ENCODE measurements at places on chromosomes 2 and 18.

GRCh38 chr2:10370390-10370789 lies 67.7 kb downstream of the HPCAL1 start:
- DNase-seq: no peak

- no peak for DNase-seq
Observed at GRCh38 chr2:225600444-225600843, 200.9 kb downstream of the NYAP2 start.

GRCh38 chr18:24214913-24215312 lies 76.1 kb downstream of the CABYR start:
- DNase-seq: no peak

- DNase-seq: peak; percentile 65
Observed at GRCh38 chr2:99611786-99612185, 122.0 kb upstream of the REV1 start.

DNA sequence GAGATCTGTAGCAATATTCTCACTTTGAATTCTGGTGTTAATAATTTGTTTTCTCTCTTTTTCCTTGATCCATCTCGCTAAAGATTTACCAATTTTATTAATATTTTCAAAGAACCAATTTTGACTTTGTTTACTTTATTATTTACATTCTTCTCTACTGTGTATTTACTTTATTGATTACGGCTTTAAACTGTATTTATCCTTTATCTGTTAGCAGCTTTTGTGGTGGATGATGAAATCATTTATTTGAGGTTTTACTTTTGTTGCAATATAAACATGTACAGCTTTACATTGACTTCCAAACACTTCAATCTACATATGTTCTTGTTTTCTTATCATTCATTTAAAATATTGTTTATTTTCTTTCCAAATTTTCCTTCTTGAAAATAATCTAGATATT lies 719.9 kb downstream of the ADCYAP1 start:
- no peak for DNase-seq

DNA sequence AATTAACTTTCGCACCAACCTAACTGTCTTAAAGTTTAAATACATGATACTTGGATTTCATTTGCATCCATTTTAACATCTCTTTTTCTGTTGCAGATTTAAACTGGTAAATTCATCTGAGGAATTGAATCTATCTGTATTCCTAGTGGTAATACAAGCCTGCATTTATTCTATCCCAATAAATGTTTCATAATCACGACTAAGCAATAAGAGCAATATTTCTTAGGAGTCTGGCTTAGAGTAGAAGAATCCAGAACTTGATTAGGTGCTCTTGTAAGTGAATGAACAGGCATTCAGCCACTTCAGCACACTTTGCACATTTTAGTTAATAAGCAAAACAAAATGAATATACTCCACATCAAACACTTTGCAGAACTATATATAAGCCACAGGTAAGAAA lies 27.0 kb downstream of the MSH6 start:
- no peak for DNase-seq

DNA sequence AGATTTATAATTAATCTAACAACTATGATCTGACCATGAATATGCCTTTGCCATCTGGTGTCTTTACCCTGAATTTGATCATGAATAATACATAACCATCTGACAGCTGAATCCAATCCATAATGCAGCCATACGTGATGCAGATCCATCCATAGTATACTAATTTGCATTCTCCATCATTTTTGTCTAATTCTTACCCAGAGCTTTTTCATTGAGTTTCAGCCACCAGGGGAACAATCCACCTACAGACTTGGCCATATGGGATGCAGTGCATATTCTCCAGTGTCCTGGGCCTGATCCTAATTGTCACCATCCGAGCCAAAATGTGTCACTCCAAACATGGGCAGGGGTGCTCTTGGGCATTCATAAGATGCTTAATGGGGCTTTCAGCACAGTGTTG lies 227.2 kb upstream of the CRIM1 start:
- DNase-seq: no peak

DNA sequence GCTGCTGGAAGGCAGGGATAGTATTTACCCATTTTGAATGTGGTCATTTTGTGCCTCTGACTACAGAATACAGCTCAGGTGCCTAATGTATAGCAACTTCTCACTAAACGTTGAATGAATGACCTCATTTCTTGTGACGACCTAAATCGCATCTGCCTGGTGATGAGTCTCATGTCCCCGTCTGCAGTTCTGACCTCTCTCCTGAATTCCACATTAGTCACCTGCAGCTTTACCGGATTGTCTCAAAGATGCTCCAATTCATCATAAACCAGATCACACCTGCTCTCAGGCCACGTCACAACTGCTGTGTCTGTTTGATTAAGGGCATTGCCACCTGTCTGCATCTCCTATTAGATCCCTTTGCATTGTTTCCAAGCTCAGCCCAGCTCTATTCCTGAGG lies 133.6 kb upstream of the MYT1L start:
- DNase-seq: peak; percentile 34

GRCh38 chr2:218644721-218645120 lies 14.7 kb downstream of the ZNF142 start:
- DNase-seq: no peak

DNA sequence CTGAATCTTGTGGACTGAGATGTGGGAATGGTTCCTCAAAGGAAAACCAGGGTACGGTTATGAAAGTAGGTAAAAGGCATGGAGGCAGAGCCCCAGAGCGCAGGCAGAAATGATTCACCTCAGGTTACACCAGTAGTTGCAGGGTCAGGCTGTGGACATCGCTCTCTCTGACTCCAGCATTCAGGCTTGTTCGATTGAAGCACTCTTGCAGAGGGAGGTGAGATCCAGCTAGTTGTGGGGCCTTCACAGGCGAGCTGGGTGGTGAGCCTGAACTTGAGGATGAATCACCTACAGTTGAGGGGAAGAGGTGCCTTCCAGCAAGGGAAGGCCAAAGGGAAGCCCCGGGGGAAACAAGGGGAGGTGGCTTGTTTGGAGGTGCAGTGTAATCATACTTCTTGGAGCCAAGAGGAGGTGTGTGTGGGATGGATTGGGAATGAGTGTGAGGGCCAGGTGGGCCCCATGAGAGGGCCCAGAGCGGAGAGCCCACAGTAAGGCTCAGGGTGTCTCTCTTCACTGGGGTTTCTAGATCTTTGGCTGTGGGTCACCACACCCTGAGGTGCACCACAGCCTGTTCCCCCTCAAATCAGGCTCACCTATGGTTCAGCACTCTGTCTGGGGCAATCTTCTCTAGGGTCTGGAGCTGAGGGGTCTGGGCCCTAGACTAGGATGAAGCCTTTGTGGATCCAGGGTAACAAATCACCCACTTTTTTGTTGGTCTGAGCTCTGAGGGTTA lies 48.5 kb upstream of the MCFD2 start:
- no peak for DNase-seq

- peak; percentile 83 for DNase-seq
Observed at GRCh38 chr2:45754131-45755010, 102.9 kb downstream of the PRKCE start.

- no peak for DNase-seq
Observed at GRCh38 chr2:84999553-84999955, 28.6 kb downstream of the KCMF1 start.

DNA sequence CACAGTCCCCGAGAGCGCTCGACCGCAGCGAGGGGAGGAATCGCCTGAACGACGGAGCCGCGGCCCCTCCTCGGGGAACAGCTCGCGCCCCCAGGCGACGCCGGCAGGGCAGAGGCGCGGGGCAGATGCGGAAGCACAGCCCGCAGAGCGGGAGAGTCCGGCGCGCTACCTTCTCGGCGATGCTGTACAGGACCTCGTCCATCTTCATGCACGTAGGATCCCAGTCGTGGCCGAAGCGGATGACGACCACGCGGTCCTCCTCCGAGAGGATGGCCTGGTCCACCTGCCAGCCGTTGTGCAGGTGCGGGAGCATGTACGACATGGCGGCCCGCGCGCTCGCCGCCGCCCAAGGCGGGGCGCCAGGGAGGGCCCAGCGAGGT lies 302 bp downstream of the TXNL4A start:
- no peak for DNase-seq

Measured in cerebellar cortex (tissue), 1 donor.